Anterior cingulate cortex (tissue), 58 donors: ENCODE measurements at places on chromosomes 5 and 9.

DNA sequence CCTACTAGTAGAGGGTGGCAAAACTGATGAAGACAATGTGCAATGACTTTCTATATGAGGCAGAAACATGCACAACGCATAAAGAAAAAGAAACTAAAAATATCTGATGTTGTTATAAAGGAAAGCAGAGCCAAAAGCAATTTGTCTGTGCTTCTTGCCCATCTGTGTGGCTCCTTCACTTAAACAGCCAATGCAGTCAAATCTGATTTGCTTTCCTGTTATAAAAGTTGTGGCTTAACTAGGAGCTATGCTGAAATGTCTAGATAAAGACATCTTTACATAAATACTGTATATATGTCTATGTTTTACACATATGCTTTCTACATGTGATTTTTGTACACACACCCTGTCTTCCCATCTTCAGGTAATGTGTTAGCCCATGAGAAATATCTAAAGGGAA, 508.2 kb downstream of the CETN3 start:
- DNase-seq = no peak

- no peak for DNase-seq
These were observed 45.3 kb upstream of the RICTOR start for GRCh38 chr5:39119404-39120051.

GRCh38 chr5:158819095-158819494, 280.6 kb downstream of the EBF1 start:
- DNase-seq = no peak

DNA sequence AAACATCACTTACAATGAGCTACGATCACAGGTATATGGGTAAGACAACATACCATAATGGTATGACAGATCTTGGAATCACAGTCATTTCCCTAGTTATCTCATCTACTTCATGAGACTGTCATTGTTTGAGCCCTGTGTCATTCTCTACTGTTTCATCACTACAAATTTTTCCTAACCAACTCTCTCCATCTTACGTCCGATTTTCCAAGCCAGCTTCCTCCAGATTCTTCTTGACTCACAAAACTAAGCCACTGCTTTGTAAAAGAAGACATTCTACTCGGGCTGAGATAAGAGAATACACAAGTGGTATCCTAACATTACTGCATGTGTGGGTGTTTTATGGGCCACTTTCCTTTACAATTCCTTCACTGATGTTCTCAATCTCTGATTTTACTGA, 49.6 kb downstream of the SERINC5 start:
- no peak for DNase-seq

DNA sequence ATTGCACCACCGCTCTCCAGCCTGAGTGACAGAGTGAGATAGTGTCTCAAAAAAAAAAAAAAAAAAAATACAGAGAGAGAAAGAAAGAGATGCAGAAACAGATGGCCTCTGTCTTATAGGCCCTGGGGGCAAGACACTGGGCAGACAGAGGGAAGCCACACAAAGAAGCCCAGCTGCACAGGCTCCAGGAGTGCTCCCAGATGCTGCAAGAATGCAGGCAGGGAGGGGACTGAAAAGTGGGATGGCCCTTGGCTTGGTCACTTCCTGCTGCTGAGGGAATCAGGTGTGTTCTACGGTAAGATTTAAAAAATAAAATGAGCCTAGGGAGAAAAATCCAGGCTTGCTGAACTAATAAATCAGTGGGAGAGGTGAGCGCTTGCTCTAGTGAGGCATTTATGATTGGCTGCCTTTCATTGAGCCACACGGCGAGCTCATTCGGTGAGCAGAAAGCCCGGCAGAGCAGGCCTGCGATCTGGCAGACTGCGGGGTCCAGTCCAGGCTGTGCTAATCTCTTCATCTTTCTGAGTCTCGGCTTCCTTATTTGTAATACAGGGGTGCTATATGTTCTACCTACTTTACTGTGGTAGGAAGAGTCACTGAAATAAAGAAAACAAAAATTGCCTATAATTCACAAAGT, 80.6 kb downstream of the RAD23B start:
- DNase-seq = no peak

GRCh38 chr9:76882686-76883085, 23.2 kb downstream of the PRUNE2 start:
- no peak for DNase-seq

- DNase-seq = no peak
These were observed 158.3 kb downstream of the NR2F1-AS1 start for GRCh38 chr5:93422652-93423280.

GRCh38 chr5:139903795-139904565, 108.4 kb downstream of the PSD2 start:
- no peak for DNase-seq

- DNase-seq = no peak
These were observed 304.9 kb upstream of the PTGER4 start for GRCh38 chr5:40374853-40375252.

GRCh38 chr5:83031381-83031780, 45.8 kb downstream of the TMEM167A start:
- no peak for DNase-seq

GRCh38 chr5:54214722-54215121, 95.7 kb downstream of the ARL15 start:
- DNase-seq = no peak

- DNase-seq = no peak
These were observed 67.6 kb upstream of the TMC1 start for GRCh38 chr9:72453797-72454196.

- no peak for DNase-seq
These were observed 141.4 kb downstream of the NPR3 start for GRCh38 chr5:32852535-32852934.

DNA sequence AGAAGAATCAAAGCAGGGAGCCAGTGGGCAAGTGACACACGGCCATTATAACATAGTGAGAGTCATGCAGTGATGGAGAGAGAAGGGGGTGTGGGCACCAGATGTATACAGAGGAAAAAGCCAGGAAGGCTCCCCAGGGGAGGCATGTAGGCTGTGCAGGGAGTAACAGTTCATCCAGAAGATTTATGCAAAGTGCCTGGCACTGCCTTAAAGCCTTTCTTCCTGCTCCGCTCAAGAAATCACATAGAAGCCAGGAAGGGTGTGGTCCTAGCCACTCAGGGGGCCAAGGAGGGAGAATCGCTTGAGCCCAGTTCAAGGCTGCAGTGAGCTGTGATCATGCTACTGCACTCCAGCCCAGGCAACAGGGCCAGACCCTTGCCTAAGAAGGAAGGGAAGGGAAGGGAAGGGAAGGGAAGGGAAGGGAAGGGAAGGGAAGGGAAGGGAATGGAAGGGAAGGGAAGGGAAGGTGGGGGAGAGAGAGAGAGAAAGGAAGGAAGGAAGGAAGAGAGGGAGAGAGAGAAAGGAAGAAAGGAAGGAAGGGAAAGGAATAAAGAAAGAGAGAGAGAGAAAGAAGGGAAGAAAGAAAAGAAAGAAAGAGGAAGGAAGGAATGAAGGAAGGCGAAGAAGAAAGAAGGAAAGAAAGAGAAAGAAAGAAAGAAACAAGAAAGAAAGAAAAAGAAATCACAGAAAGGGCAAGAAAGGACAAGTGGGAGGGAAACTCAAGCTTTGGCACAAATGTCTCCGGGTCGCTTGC, 89.8 kb downstream of the LHX2 start:
- no peak for DNase-seq

GRCh38 chr5:35822511-35822910, 34.2 kb upstream of the IL7R start:
- DNase-seq = no peak

DNA sequence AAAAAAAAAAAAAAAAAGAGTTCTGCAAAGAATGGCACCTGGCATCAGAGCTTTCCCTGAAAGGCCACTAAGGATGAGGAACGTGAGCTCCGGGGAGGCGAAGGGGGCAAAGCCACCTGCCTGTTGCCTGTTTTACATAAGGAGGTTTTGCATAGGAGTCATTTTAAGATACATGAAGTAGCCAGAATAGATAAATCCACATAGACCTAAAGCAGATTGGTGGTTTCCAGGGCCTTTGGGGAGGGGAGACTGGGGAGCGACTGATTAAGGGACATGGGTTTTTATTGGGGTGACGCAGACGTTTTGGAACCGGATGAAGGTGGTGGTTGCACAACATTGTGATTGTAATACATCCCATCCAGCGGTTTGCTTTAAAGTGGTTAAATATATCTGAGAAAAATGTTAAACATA, 7.1 kb downstream of the NEK6 start:
- no peak for DNase-seq

DNA sequence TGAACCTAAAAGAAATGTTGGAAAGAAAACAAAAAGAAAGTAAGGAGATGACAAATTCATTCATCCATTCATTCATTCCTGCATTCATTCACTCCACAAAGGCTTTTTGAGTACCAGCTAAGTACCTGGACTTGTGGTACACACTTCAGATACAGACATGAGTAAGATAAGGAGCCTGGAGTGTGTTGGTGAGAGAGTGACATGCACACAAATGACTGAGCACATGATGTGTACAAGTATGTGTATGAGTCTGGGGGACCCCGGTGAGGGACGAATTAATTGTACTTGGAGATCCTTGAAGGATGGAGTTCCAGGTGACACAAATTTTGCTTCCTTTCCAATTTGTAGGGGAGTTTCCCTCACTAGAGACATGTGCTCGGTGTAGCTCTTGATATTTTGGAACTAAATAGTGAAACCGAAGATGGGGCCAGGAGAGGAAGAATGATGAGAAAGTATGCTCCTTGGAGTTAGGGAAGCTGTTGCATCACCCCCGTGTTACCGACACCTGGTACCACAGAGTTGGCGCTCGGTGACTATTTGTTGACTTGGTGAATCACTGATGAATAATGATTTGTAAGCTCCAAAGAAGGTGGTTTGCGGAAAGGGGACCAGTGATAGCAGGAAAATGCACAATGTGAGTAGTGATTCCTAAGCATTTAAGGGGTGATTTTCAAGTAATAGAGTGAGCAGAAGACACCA, 509.8 kb downstream of the CCDC171 start:
- no peak for DNase-seq

GRCh38 chr5:176646049-176646706, 1.1 kb upstream of the TSPAN17 start:
- no peak for DNase-seq

GRCh38 chr5:84255315-84255714, 129.4 kb downstream of the EDIL3 start:
- no peak for DNase-seq

GRCh38 chr9:83754383-83754977, 46.7 kb upstream of the UBQLN1 start:
- DNase-seq = no peak

DNA sequence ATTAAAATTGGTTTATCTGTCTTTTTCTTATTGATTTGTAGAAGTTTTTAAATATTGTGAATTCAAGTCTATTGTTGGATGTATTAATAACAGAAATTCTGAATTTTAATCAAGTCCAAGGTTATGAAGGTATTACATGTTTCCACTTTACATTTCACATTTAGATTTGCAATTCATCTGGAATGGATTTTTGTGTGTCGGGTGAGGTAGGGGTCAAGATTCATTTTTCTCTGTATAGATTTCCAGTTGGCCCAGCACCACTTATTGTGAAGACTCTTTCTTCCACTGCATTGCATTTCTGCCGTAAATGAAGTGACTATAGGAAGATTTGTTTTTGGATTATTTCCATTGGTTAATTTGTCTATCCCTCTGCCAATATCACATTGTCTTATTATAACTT, 35.5 kb upstream of the DMRT2 start:
- no peak for DNase-seq

DNA sequence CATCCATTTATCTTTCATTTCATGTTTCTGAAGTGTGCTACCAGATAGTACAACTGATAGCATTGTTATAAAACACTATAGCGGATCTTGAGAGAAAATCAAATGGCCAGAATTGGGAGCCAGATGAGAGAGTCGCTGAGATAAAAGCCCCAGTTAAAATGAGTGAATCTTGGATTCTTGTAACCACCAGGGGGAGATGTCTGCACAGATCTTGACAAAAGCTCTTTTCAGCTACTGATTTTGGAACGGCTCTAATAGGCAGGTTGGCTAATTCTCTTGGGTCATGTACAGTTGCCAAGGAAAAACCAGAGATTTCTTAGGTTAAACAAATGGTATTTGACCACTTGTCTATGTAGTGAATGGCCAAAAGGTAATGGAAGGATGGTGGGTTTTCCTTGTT, 21.7 kb downstream of the F2RL2 start:
- DNase-seq = no peak

DNA sequence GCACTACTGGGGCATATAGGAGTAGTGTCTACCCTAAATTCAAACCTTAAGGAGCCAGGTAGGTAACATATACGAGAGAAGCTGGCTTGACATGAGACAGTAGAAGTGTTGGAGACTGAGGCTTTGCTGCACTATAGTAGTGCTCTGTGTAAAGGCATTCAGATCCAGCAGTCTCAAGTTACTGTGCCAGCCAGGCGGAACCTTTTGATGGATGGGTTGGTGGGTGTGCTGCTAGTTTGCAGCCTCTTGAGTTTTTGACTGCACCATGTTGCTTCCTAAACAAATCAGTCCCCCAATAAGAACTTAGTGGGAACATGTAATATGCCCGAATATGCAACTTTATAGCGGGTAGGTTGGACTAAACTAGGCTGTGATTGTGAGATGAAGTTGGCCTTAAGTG, 1.5 kb downstream of the CLTA start:
- DNase-seq = no peak

DNA sequence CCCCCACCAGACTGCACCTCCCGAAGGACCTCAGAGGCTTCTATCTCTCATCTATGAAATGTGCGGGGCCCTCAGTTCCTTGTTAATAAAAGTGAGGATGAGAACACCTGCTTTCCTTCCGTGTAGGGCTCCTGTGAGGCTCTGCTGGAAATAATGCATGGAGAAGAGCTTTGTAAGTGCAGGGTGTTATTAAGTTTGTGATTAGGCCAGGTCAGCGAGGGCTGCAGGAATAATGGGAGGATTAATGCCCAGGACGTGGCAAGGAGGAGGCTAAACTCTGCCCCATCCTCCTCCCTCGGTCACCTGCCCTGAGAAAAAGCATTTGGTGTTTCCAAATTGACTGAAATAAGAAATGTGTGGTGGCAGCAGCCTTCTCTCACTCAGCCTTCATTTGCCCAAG, 83.5 kb upstream of the HSPA9 start:
- no peak for DNase-seq

- peak; percentile 8 for DNase-seq
These were observed 17.9 kb downstream of the FGD3 start for GRCh38 chr9:92965061-92965758.

DNA sequence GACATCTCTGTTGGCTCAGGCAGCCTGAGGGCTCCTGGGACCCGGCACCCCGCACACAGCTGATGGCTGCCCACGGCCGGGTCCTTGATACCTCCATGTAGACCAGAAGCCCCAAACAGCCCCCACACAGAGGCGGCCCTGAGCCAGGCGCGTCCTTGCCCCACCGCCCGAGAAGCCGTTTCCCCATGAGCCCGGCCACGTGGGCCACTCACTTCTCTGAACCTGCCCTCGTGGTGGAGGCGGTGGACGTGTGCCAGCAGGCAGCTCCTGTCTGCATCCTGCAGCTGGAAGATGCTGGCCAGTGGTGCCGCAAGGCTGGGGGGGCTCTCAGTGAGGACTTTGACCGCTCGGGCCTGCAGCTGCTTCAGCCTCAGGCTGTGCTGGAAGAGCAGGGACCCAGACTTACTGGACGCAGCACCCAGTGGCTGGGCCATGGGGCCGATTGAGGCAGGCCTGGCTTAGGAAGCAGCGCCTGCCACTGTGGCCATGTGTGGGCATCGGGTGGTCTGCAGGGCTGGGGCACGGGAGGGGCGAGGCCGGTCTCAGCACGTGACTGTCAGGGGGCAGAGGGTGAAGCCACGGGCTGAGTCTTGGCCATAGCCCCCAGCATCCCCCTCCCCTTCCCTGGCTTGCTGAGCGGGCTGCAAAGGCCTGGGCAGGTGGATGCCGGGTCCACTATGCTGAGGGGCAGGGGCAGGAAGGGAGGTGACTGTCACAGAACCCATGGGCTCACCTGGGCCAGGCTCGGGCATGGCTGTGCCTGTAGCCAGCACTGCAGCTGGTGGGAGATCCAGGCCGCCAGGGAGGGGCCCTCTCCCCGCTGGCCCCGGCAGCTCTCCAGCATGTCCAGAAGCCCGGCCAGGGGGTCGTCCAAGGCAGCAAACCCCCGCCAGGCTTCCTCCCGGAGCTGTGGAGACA, 50.0 kb downstream of the EXD3 start:
- no peak for DNase-seq
